ENCODE measurements at places on chromosomes 3 and 15.

- DNase-seq: no peak
These were observed 30.0 kb upstream of the SLC41A3 start for GRCh38 chr3:126113733-126114442.

- DNase-seq: no peak
These were observed 127.2 kb downstream of the NFKBIZ start for GRCh38 chr3:101976473-101976872.

DNA sequence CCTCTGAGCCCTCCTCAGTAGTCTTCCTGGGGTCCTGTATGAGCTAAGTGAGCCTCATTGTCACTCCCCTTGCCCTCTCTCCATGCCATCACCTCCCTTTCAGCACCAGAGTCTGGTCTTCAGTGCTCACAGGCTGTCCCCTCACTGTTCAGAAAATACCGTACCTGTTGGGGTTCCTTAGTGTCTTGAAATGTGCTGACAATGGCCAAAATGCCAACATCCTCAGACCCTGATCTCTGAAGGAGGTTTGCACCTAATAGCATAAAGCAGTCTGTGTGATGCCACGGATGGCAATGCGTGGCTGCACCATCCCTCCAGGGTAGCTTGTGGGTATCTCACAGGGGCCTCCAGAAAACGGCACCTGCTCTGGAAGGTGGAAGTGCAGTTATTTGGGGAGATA is 301.0 kb upstream of the TLE3 start:
- no peak for DNase-seq

- peak; percentile 35 for DNase-seq
These were observed 27.4 kb upstream of the SLCO2A1 start for GRCh38 chr3:134057006-134057653.

GRCh38 chr3:96106701-96107100 is 707.7 kb upstream of the EPHA6 start:
- no peak for DNase-seq

- no peak for DNase-seq
These were observed 592.8 kb upstream of the GBE1 start for GRCh38 chr3:82354228-82354627.

- no peak for DNase-seq
These were observed 98.2 kb downstream of the PLCH1 start for GRCh38 chr3:155646669-155647068.

DNA sequence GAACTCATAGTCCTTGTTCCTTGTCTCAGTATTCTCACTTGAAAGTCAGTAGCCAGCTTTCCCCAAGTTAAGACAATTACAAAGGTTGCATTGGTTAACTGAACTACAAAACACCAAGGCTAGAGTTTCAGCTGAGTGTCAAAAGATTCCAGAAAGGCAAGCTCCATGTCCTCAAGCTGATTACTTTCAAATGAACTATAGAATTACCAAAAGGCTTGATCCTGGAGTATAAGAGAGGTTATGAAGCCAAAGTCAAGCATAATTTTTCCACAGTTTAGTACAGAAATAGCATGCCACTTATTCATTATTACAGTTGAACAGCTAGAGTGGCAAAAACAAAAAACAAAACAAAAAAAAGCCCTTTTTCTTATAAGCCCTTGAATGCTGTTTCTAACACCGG is 51.9 kb downstream of the ZBTB20 start:
- no peak for DNase-seq

DNA sequence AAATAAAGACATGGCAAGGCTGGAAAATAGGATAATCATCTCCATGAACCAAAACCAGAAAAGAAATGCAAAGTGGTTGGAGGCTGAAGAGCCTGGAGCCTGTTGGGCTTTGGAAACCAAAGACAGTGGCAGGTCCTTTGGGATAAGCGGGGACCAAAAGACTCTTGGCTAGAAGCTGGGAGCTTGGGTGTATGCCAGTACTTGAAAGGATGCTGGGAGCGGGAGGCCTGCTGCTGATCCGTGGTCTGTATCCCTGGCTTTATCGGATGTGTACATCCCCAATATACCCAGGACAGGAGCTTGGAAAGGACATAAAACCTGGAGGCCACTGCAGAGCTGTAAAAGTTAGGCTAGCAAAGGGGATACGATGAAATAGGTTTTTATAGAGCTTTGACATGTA is 1.3 kb upstream of the CHRNB4 start:
- DNase-seq: no peak

Data from fibroblast of skin of back (primary cell).